ENCODE measurements at places on chromosomes 5 and 9. TPM values are rescaled to one million over a fixed set of nuclear protein-coding genes. Genes with fewer than 3 reads are reported as not detected.

Gene OTULINL
- total RNA-seq = 1.8 TPM

GRCh38 chr5:126561908-126562307, 33.1 kb downstream of the ALDH7A1 start:
- DNase-seq = no peak

Gene ENTPD2
- 2.8 TPM for total RNA-seq

Gene CTXN3
- total RNA-seq = not detected

Gene PCDHGB7
- total RNA-seq = 6.7 TPM

- DNase-seq = no peak
These were observed 1.7 kb downstream of the UBE2QL1 start for GRCh38 chr5:6450319-6450833.

Gene GALNT12
- total RNA-seq = 3.3 TPM

Gene SPATA6L
- 0.13 TPM for total RNA-seq

DNA sequence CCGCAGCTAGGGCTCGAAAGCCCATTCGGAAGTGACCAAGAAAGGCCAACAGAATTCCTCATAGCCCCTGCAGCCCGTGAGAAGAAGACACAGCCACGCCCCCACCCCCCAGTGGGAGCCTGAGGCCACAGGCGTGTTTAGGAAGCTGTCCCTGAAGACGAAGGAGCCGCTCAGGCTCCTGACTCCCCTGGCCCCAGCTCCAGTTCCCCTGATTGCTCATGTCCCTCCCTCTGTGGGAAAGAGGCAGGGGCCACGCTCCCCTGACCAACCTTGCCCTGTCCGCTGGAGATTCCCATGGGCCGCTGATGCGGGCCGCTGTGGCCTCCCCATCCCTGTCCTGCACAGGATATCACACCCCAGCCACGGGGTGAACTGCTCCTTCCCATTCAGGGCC, 13.6 kb downstream of the ROPN1L start:
- DNase-seq = no peak

Gene CARD9
- total RNA-seq = 1.7 TPM

GRCh38 chr5:149038336-149039080, 24.4 kb downstream of the SH3TC2 start:
- DNase-seq = no peak

Gene CTSV
- 27.1 TPM for total RNA-seq

All from Panc1 (cell line).